Ovary (tissue), 10 donors: ENCODE measurements at places on chromosomes 16 and 17.
A peak's percentile ranks its signal among the peaks of the same experiment; 100 is the strongest.

GRCh38 chr17:82647593-82648164, 565 bp downstream of the WDR45B start:
- peak; percentile 77 for DNase-seq

- no peak for DNase-seq
These were observed 60.4 kb upstream of the MMP2 start for GRCh38 chr16:55418586-55418985.

DNA sequence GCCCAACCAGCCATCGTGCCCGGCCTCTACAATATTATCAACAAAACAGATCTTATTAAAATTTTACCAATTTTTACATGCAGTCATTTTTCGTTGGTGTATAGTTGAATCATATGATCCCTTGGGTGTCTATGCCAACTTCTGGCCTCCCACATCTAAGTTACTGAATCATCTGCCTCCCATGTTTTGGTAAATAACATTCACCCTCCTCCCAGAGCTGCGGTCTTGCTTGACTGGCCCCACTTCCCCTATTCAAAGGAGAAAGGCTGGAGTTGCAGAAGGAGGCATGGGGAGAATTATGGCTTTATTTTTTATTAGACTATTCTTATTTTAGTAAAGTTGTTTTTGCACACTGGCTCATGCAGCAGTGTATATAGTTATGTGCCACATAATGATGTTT, 18.5 kb upstream of the CCL23 start:
- DNase-seq, result no peak

DNA sequence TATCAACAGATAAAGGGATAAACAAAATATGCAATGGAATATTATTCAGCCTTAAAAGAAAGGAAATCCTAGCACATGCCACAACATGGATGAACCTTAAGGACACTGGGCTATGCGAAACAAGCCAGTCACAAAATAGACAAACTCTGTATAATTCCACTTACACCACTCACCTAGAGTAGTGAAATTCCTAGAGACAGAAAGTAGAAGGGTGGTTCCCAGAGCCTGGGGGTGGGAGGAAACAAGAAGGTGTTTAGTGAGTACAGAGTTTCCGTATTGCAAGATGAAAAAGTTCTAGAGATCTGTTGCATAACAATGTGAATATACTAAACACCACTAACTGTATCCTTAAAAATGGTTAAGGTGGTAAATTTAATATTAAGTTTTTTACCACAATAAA, 10.0 kb downstream of the SPOP start:
- no peak for DNase-seq

DNA sequence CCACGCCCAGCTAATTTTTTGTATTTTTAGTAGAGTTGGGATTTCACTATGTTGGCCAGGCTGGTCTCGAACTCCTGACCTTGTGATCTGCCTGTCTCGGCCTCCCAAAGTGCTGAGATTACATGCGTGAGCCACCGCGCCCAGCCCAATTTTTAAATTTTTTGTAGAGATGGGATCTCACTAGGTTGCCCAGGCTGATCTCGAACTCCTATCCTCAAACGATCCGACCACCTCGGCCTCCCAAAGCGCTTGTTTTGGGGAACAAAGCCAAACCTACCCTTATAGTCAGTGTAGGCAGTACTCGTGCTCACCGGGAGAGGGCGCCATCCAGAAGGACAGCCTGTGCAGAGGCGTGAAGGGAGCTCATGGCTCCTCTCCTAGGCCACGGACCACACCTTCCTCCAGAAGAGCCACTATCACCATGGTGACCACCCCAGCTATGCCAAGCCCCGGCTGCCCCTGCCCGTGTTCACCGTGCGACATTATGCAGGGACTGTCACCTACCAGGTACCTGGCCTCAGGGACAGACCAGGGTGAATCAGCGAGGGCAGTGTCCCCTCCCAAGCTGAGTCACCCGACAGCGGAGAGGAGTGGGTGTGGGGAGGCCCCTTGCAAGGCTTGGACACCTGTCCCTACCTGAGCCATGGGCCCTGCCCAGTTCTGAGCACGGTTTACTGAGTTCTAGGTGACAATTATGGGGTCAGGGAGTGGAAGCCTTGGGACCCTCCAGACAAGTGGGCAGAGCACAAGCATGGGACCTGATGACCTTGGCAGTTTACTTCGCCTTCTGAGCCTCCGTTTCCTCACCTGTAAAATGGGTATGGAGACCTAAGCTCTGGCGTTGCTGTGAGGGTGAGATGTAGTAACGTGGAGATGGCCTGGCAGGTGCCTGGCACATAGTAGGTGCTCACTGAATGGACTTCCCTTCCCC, 13.7 kb downstream of the MYO15B start:
- peak; percentile 69 for DNase-seq

DNA sequence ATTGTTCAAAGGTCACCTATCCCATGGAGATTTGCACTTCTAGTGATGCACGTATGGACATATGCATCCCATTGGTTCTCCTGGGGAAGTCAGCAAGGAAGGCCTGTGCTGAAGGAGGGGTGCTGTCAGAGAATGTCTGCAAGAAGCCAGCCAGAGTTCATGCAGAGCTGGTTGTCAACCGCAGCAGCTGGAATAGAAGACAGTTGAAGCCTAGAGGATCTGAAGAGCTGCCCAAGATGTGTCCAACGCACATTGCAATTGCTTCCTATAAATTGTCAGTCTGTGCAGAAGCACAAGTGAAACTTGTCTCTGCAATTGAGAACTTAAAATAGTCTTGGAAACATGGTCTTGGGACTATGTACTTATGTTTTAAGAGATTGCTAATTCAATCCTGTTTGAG, 82.1 kb upstream of the CNTNAP4 start:
- DNase-seq, result no peak

DNA sequence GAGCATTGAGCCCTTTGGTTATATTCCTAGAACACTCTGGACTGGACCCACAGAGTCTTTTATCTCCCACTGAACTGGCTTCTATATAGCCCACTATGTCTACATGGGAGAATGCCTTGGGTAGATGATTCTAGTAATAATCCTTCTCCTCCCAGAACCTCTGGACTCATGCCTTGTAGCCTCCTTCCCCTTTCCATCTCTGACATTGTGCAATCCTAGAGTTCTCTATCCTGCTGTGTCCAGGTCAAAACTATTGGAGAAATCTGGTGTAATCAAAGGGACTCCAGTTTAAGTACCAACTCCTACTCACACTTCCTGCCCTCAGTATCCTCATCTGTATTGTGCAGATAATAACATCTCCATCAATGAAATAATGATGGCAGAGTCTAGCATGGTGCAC, 9.1 kb downstream of the RCVRN start:
- DNase-seq, result no peak

GRCh38 chr16:10575506-10576130, 4.8 kb downstream of the EMP2 start:
- no peak for DNase-seq

GRCh38 chr17:63543822-63544420, 6.4 kb upstream of the DCAF7 start:
- no peak for DNase-seq

GRCh38 chr17:39110435-39111136, 40.9 kb downstream of the PLXDC1 start:
- DNase-seq, result no peak

- DNase-seq, result no peak
These were observed 1.5 kb downstream of the SNX29 start for GRCh38 chr16:11978080-11978479.

DNA sequence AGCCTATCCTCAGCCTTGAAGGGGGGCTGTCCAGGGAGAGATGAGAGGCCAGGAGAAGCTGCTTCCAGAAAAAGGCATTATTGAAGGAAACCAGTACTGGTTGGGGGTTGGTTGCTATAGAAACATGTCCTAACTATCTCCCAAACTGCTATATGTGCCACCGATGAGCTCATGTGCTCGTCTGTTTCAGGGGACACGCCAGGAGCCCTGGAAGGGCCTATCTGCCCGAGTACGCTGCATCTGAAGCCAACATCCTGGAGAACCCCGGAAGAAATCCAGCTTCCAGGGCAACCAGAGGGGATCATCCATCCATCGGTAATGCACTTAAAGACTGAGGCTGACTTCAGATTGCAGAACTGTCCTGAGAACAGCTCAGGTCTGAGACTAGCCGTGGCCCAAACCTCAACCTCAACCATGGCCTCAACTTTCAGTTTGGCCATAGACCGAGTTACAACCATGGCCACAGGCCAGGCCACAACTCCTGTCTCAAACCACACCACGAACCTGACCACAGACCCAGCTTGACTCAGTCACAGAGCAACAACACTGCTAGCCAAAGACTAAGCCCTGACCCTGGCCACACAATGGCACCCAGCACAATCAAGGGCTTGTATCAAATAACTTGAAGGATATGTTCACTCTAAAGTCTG, 10.2 kb downstream of the PITPNM3 start:
- no peak for DNase-seq

GRCh38 chr16:56944954-56945839, 13.3 kb downstream of the HERPUD1 start:
- peak; percentile 68 for DNase-seq

GRCh38 chr16:78116946-78117345, 17.5 kb downstream of the WWOX start:
- no peak for DNase-seq

DNA sequence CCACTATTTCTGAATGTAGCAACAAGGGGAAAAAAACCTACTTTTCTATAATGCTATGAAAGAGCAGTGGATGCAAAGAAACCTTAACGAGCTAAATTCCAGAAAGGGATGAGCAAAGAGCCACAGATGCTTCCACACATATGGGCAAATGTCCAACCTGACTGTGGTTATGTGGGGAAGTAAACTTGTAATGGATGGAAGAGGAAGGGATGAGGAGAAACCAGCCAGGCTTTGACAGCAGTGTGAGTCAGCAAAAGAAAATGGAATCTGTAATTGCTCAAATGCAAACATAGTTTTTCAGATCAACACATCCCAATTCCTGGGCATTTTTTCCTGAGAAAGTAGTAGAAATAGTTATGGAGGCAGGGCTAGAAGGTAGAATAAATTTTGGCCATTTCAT, 204.8 kb upstream of the CPHXL start:
- no peak for DNase-seq

- peak; percentile 76 for DNase-seq
These were observed at the start of gene TLCD2 for GRCh38 chr17:1709971-1710806. TSS of gene TLCD2 (minus strand) at chr17:1710377. CDS start at chr17:1710242, 135 bp downstream.

DNA sequence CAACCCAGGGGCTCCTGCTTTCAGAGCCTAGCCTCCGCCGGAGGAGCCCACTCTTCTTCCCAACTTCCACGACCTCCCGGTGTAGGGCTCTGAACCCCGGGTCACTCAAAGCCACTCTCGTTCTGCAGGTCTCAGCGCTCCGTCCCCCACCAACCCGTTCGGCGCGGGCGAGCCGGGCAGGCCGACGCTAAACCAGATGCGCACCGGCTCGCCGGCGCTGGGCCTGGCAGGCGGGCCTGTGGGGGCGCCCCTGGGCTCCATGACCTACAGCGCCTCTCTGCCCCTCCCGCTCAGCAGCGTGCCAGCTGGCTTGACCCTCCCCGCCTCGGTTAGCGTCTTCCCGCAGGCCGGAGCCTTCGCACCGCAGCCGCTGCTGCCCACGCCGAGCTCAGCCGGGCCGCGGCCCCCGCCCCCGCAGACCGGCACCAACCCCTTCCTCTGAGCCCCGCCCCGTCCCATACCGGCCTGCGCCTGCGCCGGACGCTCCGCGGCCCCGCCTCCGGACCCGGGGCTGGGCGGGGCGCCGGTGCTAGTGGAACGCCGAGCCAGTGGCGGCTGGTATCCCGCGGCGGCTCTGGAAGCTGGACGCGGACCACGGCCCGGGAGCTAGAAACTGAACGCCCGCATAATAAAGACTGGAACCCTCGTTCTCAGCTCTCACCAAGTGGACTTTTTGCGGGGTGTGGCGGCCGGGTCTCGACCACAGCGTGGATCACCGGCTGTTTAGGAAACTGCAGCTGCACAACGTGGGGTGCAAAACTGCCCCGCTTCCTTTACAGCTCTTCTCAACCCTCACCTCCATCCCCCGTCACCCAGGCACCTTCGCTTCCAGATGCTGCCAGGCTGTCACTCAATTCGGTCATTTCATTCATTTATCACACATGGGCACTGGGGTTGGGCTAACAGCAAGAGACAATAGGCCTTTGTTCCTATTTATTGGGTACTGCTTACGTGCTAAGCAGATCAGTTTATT, 5.0 kb upstream of the SPATA20 start:
- peak; percentile 89 for DNase-seq

GRCh38 chr17:57636985-57637665, 108.0 kb downstream of the CCDC182 start:
- no peak for DNase-seq

- no peak for DNase-seq
These were observed 3.6 kb downstream of the ALKBH5 start for GRCh38 chr17:18187226-18187625.

GRCh38 chr17:67434061-67434525, 57.0 kb downstream of the PITPNC1 start:
- no peak for DNase-seq

GRCh38 chr16:19419698-19420075, 2.0 kb downstream of the TMC5 start:
- DNase-seq, result no peak

- no peak for DNase-seq
These were observed 94.1 kb downstream of the TMEM132E start for GRCh38 chr17:34673516-34673915.

DNA sequence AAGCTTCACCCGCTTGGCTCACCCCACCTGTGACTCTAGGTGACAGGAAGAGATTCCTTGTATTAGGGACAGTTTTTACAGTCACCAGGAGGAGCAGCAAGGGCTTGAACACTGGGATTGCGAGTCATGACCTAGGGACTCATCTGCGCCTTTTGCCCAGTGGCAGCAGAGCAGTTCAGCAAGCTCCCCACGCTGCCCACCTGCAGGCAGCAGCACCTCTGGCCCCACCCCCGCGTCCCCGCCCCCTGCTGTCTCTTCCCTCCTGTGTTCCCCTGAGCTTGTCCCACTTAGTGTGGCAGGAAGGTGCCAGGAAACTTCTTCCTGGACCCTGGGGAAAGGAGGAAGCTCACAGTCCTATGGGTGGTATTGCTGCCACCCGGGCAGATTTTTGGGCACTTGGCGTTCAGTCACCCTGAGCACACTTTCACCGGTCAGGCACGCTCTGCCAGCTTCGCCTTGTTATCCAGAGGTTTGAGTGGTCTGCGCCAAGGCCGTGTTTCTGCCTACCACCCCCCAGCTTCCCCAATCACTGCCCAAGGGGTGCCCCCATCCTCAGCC, 8.7 kb downstream of the MMP15 start:
- no peak for DNase-seq

GRCh38 chr16:87531418-87531817, 38.6 kb upstream of the ZCCHC14 start:
- no peak for DNase-seq

GRCh38 chr16:51431517-51432241, 280.6 kb upstream of the SALL1 start:
- DNase-seq, result no peak

GRCh38 chr17:74712756-74713155, at the start of gene CD300LF:
TSS of gene CD300LF (minus strand) at chr17:74712923. CDS start at chr17:74712866, 57 bp downstream.
- no peak for DNase-seq

GRCh38 chr16:73023752-73024570, 24.0 kb downstream of the ZFHX3 start:
- DNase-seq, result no peak

DNA sequence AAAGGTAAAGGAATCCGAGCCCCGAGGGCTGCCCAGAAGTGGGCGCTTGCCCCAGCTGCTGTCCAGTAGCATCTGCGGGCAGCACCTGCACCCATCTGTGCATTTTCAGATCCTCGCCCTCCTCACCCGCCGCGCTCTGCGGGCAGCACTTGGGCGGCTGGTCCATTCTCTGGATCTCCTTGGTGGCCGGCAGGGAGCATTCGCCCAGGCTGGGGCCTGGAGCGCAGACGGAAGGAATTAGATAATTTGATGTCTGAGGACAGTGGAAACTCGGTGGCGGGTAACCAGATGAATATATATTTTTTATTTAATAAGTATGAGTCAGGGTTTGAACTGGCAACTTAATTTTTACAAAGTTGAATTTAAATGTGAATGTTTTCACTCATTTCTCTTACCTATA, 88.5 kb downstream of the NPIPB11 start:
- no peak for DNase-seq

GRCh38 chr16:4623593-4623992, 1.0 kb upstream of the MGRN1 start:
- no peak for DNase-seq
